ENCODE measurements at places on chromosomes 16 and 17.
A peak's percentile ranks its signal among the peaks of the same experiment; 100 is the strongest.

GRCh38 chr17:31256936-31257335 lies 40.1 kb downstream of the OMG start:
- no peak for DNase-seq

GRCh38 chr16:20904507-20905081 lies 4.0 kb downstream of the LYRM1 start:
- no peak for DNase-seq

DNA sequence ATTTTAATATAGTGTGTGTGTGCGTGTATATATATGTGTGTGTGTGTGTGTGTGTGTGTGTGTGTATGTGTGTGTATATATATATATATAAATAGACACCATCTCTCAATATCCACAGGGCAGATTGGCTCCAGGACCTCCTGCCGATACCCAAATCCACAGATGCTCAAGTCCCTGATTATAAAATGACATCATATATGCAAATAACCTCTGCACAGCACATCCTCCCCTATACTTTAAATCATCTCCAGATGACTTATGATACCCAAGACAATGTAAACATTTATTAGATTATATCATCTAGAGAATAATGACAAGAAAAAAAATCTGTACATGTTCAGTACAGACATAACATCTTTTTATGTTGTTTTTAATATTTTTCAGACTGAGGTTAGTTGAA lies 7.8 kb downstream of the DUSP3 start:
- DNase-seq = no peak

GRCh38 chr17:55661256-55661758 lies 61.4 kb downstream of the TMEM100 start:
- DNase-seq = no peak

DNA sequence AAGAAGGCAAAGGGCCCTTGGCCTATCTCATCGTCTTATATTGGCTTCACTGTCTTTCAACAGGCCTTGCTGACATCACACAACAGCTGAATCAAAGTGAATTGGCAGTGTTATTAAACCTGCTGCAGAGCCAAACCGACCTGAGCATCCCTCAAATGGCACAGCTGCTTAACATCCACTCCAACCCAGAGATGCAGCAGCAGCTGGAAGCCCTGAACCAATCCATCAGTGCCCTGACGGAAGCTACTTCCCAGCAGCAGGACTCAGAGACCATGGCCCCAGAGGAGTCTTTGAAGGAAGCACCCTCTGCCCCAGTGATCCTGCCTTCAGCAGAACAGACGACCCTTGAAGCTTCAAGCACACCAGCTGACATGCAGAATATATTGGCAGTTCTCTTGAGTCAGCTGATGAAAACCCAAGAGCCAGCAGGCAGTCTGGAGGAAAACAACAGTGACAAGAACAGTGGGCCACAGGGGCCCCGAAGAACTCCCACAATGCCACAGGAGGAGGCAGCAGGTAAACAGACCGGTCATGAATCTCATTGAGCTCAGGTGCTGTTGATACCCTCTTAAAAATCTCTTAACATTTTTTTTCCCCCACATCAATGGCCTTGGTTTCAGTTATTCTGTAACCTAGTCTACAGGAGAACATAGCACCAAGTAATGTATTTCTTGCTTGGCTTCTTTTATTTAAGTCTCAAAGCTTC lies 64.7 kb downstream of the CDK12 start:
- no peak for DNase-seq

DNA sequence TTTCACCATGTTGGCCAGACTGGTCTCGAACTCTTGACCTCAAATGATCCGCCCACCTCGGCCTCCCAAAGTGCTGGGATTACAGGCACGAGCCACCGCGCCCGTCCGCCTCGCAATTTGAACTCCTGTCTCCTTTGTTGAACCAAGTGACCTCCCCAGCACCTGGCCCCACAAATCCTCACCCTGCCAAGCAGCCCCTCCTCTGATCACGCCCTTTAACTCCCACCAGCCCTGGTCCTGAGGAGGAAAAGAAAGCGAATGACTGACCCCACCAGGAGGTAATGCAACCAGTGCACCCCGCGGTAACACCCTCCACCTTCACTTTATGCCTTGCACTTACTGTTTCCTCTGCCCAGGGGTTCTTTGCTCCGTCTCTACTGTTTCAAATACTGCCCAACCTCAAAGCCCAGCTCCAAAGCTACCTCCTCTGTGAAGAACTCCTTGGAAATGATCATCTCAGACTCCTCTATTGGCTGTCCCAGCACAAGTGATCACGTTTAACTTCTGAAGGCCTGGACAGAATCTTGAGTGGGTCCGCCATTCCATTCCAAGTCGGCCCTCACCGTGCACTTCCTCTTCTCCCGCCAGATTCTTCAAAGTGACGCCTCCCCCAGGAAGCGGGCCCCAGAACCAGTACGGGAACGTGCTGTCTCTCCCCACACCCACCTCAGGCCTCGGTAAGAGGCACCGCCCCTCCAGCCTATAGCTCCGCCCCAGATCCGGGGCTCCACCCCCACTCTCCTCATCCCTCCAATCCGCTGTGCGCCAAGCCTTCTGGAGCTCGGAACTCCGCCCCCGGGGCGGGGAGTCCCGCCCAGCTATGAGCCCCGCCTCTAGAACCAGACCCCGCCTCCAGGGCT lies 4.4 kb downstream of the CD19 start:
- DNase-seq = peak; percentile 88

GRCh38 chr16:4979736-4980660 lies 21.9 kb downstream of the SEC14L5 start:
- no peak for DNase-seq

DNA sequence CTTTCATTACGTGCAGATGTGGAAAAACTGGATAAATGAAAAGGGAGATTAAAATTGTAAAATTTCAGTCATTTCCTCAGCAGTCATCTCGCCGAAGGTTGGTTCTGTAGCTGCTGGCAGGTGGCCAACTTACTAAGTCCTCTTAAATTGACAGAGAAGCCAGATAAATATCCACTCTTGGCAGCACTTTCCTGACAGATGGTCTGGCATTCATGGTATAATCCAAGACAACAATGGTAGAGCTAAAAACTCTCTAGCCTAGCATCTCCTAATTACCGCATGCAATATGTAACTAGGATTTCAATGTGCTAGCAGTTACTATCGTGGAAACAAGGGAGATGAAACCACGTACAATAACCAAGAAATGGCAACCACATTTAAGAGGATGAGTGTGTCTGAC lies 306.3 kb downstream of the CNTNAP4 start:
- DNase-seq = no peak

DNA sequence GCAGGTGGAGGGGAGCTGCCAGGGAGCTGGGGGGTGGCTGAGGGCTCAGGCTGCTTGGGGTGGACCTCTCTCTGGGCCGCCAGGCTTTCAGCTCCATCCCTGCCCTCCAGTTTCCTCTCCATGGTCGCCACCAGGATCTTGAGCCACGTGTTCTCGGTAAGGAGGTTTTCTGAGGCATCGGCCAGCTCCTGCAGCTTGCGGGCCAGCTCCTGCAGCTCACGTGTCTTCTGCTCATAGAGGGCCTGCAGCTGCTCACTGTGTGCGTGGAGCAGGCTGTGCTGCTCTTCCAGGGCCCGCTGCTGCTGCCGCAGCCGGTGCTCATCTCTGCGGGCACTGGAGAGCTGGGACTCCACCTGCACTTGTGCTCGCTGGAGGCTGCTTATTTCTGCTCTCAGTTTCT lies 11.0 kb downstream of the SNN start:
- DNase-seq = no peak

- DNase-seq = no peak
Observed at GRCh38 chr16:9599415-9600120, 508.1 kb downstream of the HAPSTR1 start.

GRCh38 chr17:13525876-13526275 lies 75.9 kb downstream of the HS3ST3A1 start:
- DNase-seq = no peak

DNA sequence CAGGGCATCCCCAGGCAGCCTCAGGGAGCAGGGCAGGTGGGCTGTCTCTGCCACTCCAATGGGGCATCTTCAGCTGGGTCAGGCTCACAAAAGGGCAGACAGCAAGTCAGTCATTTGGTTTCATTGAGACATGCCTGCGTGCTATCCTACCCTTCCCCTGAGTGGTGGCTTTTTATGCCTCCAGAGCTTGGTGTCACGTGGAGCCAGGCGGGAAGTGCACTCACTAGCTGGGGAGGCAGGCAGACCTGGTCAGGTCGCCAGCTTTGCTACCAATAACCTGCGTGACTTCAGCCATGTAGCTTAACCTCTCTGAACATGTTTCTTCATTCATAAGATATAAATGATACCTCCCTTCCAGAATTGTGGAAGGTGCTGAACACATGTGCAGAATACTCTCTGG lies 415.0 kb downstream of the SOX9 start:
- no peak for DNase-seq

GRCh38 chr17:56149266-56150036 lies 3.8 kb upstream of the ANKFN1 start:
- no peak for DNase-seq

DNA sequence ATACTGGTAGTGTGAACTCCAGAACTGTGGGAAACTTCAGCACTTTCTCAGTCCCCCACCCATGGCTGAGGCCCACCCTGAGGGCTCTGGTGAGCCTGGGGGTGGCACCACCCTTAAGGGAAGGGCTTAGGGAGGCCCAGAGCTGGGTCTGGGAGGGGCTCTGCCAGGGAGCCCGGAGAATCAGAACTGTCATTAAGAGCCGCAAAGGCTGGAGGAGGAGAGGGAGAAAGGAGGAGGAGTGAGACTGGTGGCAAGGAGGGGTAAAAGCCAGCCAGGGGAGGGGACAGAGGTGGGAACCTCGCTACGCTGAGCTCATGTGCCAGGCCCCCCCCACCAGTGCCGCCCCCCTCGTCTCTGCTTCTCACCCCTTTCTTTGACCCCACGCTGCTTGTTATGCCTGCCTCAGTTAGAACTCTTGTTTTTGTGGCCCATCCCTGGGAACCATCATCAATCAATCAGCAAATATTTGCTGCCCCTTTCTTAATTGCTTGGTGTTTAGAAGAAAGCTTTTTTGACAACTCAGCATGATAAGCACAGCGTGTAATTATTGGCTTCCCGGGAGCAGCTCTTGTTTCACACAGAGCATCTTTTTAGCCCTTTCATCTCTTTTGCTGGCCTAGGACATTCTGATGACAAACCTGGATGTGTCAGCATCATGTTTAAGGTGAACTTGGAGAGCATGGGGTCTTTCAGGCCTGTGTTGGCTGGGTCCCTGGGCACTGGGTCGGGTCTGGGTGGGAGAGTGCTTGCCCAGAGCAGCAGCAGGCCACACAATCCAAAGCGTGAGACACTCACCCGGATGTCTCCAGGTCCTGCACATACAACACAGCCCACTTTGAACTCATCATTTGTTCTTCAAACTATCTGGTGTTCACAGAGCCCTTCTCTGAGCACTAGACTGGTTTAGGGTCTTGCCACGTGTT lies 77.7 kb downstream of the NETO2 start:
- DNase-seq = no peak
